ENCODE measurements at places on chromosomes 16 and 17. TPM values are rescaled to one million over a fixed set of nuclear protein-coding genes. Genes with fewer than 3 reads are reported as not detected.

The ANKRD40 gene
- total RNA-seq, result 48.5 TPM

The CCL7 gene
- total RNA-seq, result not detected

The EPX gene
- not detected for total RNA-seq

The IRX5 gene
- total RNA-seq, result 1.9 TPM

The TTLL6 gene
- total RNA-seq, result 0.60 TPM

The GH1 gene
- not detected for total RNA-seq

The CA7 gene
- total RNA-seq, result not detected

The SSTR5 gene
- 0.35 TPM for total RNA-seq

The NPIPB9 gene
- total RNA-seq, result 2.5 TPM

The TSPOAP1 gene
- not detected for total RNA-seq

The ALDOA gene
- 1,752 TPM for total RNA-seq

The RCVRN gene
- not detected for total RNA-seq

The ZP2 gene
- not detected for total RNA-seq

The NHERF2 gene
- total RNA-seq, result 58.3 TPM

The NT5M gene
- 7.4 TPM for total RNA-seq

The CIBAR2 gene
- not detected for total RNA-seq

The KCNG4 gene
- not detected for total RNA-seq

The TGFB1I1 gene
- total RNA-seq, result 38.0 TPM

The ERN1 gene
- total RNA-seq, result 3.8 TPM

The GOSR1 gene
- total RNA-seq, result 33.2 TPM

The TMEM88 gene
- 0.33 TPM for total RNA-seq

The SDR42E2 gene
- total RNA-seq, result not detected

The C17orf100 gene
- total RNA-seq, result 2.9 TPM

The DNAH9 gene
- not detected for total RNA-seq

The WNT9B gene
- total RNA-seq, result not detected

The SLC16A13 gene
- total RNA-seq, result 7.5 TPM

The ESRP2 gene
- 0.13 TPM for total RNA-seq
